ENCODE measurements at places on chromosomes 5 and 9.

DNA sequence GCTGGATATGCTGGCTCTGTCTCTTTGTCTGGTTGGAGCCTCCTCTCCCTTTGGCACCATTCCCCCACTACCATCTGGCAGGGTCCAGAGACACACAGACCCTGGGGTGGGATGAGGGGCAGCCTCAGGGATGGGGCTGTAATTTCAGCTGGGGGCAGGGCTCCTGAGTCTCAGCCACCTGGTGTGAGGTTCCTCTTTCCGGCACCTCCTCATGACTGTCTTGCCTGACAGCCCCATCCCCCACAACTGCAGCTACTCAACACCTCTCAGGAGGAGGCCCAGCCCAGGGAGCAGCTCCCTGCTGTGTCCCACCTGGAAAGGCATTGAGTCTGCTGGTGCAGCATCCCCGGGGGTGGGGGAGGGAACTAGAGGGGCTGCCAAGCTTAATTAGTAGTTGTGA, 11.7 kb upstream of the RPS14 start:
- no peak for DNase-seq

DNA sequence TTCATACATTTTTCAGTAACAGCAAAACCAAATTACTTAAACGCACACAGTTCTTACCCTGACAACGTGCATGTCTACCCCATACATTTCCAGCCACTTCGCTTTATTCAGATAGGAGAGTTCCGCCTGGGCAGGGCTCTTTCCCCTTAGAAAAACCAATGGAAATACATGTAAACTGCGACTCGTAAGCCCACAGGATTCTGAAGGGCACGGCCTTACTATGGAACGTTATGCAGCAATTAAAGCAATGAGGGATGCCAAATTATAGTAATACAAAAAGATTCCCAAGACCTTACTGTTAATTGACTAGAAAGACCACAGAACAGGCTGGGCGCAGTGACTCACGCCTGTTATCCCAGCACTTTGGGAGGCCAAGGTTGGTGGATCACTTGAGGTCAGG, 64.5 kb downstream of the EPB41L4B start:
- DNase-seq: no peak

GRCh38 chr5:170963521-170963920, 101.7 kb downstream of the RANBP17 start:
- no peak for DNase-seq

DNA sequence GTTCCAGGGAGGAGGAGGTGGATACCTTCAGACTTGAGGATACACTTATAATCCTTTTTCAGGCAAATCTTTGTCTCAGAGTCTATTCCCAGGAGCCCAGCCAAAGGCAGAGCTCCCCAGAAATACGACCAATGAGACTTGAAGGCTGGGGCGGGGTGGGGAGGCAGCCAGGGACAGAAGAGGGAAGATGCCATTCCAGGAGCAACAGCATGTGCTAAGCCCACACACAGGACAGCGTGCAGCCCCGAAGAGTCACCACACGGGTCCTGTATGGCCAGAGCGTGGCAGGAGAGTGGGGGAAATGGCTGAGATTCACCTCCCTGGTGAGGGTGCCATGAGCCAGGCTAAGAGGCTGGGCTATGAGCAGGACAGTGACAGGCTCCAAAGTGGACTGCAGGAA, 35.2 kb downstream of the WHRN start:
- DNase-seq: no peak

GRCh38 chr5:123527190-123527589, 15.2 kb downstream of the CSNK1G3 start:
- no peak for DNase-seq

- DNase-seq: no peak
Observed at GRCh38 chr5:132480893-132481595, 9.5 kb downstream of the IRF1 start.

GRCh38 chr9:110064803-110065202, 143.2 kb downstream of the C9orf152 start:
- DNase-seq: peak; percentile 51

DNA sequence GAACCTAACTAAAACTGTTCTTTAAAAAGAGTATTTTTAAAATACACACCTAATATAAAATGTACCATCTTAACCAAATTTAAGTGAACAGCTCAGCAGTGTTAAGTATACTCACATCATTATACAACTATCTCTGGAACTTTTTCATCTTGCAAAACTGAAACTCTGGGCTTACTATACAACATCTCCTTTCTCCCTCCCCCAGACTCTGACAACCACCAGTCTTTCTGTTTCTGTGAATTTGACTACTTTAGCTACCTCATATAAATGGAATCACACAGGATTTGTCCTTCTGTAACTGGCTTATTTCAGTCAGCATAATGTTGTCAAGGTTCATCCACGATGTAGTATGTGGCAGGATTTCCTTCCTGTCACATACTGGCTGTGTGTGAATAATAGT, 93.5 kb downstream of the FOXD1 start:
- DNase-seq: no peak

DNA sequence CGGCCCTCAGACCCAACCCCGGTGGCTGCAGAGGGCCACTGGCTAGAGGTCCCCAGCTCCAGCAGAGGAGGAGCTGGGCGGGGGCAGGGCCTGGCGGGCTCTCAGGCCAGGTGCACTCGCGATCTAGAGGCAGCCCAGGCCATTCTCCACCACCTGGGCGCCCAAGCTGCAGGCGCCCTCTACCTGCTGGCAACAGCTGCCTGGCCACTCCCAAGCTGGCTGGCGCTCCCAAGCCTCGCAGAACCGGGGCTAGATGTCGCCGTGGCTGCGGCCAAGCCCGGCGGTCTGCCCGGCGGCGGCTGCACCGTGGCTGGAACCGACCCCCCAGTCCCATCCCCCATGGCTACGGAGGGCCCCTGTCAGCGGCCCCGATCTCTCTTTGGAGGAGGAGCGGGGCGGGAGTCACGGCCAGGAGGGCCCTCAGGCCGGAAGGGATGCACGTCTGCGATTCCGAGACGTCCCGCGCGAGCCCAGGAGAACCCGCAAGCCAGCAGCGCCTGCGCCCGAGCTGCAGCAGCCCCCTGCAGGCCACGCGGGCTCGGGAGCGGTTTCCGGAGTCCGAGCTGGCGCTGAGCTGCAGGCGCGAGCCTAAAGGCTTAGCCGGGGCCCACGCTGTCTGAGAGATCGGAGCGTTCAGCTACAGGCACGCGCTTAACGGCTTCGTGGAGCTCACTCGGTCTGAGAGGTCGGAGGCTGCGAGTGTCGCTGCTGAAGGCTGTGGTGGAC, 44.3 kb upstream of the BICD2 start:
- DNase-seq: peak; percentile 55

- no peak for DNase-seq
Observed at GRCh38 chr5:42854795-42855194, 43.1 kb upstream of the SELENOP start.

GRCh38 chr5:123735384-123735783, 223.4 kb downstream of the CSNK1G3 start:
- DNase-seq: no peak

GRCh38 chr5:157611571-157612476, 36.2 kb upstream of the ADAM19 start:
- DNase-seq: no peak

Measured in left ventricle myocardium inferior (tissue), 1 donor.